ENCODE measurements at places on chromosomes 5 and 9. TPM values are rescaled to one million over a fixed set of nuclear protein-coding genes. Genes with fewer than 3 reads are reported as not detected.

DNA sequence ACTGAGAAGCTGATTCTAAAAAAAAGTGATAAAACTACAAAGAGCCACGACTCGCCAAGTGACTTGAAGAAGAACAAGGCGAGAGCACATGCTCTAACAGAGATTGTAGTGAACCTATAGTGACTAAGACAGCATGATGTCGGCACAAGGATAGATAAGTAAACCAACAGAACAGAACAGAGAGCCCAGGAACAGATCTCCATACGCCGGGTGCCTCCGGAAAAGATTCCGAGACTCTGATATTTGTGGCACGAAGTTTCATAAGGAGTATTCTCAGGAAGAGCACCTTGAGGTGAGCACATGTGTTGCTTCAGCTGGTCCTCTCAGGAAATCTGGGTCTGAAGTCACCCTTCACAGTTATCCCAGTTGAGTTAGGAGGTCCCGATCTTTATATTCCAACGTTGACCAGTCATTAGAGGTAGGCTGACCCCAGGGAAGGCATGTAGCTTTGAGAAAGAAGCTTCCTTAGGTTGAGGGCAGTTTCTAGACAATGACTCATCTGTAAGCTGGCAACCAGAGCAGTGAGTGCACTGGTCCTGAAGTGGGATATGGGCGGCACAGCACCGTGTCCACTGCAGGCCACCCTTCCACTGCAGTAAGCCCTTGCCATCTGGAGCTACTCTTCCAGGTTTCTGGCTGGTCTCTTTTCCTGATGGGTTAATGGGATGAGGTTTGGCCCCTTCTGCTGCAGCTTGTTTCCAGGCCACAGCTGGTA, 13.6 kb upstream of the CLK4 start:
- peak; percentile 58 for DNase-seq

TYRP1 gene
- 3.4 TPM for total RNA-seq

GRCh38 chr9:75238311-75238976, 150.1 kb downstream of the OSTF1 start:
- DNase-seq: peak; percentile 9

DNA sequence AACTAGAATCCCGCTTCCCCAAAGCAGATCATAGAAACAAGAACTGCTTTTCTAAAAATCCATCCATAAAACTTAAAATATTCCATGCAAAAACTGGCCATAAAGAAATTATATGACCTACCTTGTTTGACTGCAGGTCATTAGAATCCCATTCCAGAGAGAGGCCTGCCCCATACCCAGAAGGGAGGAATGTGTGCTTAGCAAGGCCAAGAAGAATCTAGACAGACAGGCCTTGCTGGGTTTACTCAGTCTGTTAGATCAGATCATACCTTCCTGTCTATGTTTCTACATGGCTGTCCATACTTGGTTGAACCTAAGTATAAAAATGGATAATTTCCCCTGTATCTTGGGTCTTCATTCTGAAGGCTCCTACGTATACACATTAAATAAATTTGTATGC, 358.8 kb upstream of the TRPC7 start:
- no peak for DNase-seq

DNA sequence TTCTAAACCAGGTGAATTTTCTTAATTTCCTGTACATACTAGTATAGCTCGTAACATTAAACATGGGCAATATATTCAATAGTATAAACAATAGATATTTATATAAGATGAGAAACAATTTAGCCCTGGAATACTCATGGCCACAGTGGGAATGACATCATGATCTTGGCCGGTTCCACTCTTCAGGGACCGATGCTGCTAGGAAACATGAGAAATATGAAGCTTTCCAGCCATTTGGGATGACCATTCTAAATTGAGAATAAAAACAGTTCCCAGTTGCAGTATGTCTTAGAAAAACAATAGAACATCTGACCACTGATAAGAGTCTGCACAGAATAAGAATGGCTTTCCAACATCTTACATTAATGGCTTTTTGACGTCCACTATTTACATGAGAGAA, 33.3 kb upstream of the SLCO6A1 start:
- no peak for DNase-seq

DNA sequence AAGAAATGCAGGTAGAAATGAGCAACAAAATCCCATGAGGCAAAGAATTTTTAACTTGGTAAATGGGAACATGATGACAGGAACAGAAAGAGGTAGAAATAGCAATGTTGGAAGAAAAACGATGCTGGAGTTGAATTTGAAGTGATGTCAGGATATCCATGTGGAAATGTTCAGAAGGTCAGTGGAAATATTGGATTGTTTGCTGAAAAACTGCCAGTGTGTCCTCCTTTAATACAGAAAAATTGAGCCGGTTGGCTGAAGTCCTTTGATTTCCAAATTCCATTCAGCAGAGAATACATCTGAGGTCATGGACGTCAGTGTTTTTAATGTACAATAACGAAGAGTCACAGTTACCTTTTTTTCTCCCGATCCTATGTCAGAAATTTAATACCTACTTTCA, 110.0 kb upstream of the DMAC1 start:
- no peak for DNase-seq

DNA sequence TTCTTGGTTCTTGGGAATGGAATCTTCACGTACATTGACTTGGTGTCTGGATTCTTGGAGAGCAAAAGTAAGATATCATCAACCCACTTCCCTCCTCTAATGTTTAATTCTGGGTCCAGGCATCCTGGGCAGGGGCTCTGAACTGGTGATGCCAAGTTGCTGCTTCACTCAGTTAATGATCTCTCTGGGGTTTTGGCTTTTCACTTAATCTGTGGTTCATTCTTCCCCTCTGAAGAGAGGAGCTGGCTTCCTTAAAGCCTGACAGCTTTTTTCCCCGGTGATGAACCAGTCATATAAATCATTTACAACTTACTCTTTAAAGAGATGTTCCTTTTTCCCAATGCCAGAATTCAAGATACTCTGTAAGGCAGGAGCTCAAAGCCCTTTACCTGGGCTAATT, 65.9 kb downstream of the ARHGAP26 start:
- no peak for DNase-seq

- no peak for DNase-seq
Measured at GRCh38 chr5:97847920-97848631, 665.0 kb upstream of the RIOK2 start.

CBY3 gene
- total RNA-seq: not detected
